EL (cell line): ENCODE measurements at places on chromosomes 6 and 20.

DNA sequence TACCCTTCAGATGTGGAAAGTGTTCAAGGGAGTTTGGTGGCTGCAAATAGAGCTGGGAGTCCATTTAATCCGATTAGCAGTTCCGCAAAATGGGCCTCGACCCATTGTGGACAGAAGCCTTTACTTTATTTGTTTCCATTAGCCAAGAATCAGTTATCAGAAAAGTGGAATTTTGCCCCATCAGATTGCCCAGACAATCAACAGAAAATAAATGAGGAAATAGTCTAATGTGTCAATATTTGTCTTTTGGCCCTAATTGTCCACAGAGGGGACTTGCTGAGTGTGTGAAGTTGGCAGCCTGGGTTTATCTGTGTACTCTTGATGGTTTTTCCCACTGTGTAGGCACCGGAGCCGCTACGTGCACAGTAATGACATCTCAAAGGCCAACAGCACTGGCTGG, 134.3 kb downstream of the LINC00237 start:
- DNase-seq = no peak

DNA sequence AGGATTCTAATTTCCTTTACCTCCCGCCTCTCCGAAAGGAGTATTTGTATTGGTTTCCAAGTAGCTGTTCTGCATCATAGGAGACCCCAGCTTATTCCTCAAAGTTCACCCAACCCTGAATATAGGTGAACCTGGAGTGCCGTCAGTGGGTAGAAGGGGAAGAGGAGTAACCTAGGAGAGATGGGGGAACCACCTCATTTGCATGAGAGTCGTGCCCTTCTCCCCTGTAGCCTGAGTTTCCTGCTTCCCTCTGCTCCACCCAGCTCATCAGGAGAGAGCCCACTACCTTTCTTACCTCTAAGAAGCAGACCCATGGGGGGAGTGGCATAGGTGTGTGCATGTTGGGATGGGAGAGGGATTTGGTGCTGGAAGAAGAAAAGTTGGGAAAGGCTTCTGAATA, 17.3 kb upstream of the WFDC2 start:
- DNase-seq = no peak

DNA sequence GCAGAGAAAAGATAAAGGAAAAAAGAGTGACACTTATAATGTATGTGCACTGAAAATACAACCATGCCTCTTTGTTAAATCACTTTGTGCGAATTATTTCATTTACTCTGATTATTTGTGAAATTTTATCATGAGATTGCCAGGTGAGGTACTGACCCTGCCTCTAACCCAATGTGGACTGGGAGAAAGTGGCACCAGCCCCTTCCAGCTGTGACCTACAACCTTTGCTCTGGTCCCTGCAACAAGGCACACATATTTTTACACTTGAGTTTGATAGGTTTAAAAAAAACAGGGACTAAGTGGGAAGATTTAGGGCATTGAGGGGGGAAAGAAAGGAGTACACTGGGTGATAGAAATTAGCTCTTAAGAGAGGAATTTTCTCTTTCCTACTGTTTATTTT, 80.3 kb upstream of the ISM1 start:
- DNase-seq = no peak

DNA sequence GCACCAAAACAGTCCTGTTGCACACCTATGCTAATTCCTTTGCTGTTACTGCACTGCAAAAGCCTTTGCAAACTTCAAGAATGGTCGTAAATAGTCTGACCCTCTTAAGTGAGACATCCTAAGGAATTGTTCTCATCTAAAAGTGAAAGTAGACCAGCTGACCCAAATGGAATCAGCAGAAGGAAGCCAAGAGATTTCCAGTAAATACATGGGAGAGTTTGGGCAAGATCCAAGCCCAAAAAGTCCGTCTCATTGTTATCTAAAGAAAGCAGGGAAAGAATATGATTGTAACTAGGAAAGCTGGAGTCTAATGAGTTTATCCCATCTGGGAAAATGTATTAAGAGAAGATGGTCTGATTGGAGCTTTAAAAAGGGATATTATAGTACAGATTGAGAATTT, 43.0 kb upstream of the HIVEP1 start:
- peak; percentile 10 for DNase-seq

DNA sequence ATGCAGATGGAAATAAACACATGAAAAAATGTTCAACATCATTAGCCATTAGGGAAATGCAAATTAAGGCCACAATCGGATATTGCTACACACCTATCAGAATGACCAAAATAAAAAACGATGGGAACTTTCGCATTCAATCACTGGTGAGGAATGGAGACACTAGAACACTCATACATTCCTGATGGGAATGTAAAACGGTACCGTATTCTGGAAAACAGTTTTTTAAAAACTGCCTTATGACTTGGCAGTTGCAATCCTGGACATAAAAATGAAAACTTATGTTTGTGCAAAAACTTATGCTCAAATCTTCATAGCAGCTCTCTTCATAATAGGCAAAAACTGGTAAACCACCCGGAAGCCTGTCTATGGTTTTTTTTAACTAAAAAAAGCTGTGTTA, 146.0 kb downstream of the CEBPB start:
- DNase-seq = no peak

DNA sequence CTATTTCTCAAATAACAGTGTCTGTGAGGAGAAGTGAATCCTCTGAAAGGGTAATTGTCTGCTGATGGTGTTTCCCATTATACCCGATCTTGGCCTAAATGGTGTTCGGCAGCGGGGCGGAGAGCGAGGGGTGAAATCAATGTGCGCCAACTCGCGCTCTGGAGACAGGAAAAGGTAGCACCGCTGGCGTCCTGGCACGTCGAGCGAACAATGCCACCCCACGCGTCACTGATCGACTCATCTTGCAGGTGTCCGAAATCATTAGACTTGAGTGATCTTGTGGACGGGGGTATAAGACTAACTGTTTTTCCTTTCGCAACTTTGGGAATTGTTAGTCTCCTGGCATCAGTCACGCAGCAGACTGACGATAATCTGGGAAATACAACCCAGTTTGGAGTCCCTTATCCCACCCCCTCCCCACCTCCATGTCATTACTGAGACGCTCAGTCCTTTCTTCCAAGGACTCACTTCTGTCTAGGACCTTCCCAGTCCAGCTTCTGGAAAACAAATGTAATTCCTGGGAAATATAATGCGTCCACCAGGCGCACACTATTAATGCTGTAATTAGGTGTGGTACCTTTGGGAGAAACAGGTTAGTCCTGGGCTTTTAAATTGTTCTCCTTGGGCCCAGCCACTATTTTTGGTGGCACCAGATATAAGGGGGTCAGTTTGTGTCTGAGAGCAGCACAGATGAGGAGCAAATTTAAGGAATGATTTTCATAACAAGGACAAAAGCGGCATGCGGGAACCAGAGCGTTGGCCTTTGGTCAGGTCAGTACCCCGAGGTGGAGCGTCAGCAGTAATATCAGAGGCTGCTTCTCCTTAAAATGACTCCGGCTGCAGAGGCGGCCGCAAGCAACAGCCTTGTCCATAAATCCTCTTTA, 2.3 kb downstream of the LINC00237 start:
- no peak for DNase-seq

- DNase-seq = no peak
Measured at GRCh38 chr6:124901084-124901483, 61.2 kb upstream of the RNF217 start.

GRCh38 chr6:132368916-132369481, 32.3 kb downstream of the MOXD1 start:
- no peak for DNase-seq

DNA sequence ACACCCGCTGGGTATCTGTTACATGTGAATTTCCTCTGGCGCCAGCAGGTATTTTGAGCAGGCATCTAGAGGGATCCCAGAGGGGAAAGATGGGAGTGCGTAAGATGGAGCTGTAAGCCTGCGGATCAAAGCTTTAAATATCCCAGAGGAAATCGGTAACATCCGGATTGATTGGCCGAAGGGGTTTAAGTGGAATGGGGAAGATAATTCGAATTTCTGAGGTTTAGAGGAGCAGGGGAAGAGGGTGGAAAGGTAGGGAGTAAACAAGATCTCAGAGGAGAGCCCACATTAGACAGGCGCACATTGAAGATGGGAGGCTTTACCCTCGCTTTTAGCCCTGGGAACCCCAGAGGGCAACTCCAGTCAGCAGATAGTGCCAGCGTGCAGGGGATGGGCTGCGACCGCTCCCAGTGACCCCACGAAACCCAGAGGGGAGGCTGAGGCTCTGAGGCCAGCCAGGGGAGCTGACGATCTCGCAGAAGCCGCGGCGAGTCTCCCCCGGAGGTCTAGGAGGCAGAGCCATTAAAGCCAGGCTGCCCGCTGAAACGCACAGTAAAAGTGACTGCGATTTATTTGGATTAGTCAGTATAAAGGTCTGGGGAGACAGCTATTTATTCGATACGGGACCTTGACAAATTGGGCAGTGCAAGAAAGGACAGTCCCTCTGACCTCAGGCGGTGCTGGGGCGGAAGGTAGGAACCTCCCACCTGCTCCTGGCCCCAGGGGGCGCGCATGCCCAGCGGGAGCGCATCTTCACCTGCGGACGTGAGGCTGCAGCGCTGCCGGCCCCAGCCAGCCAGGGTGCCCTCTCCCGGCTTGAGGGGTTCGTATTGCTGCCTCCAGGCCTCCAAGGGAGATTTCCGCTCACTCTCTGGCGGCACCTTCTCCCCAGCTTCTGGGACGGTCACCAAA, 34.3 kb upstream of the TCF21 start:
- DNase-seq = no peak

- DNase-seq = no peak
Measured at GRCh38 chr6:125303512-125303854, 1.7 kb upstream of the HDDC2 start.

DNA sequence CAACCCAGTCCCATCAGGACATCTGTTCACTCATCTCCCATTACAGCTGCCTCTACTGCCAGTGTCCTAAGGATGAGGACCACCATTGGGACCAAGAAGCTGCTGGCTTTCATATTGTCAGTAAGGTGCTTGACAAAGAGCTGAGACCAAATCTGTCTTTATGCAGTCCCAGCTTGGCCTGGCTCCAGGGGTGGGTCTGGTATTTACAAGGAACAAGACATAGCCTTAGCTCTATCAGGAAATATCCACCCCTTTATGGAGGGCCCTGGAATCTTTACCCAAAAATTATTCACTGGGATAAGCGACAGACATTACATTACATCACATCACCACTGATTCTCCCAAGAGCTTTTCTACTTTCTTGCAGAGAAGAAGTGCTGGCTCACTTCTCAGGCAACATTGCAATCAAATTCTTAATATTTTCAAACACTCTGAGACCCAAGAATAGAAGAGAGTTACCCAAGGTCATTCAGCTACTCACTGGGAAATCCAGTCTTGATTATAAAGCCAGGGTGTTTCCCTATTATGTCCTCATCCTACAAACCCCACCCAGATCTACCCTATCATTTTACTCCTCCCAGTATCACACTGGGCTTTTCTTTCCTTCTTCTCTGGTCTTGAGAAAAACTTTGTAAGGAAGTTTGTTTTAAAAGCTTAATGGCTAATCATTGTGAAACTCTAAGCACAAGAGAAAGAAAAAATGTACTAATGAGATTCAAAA, 11.5 kb upstream of the PI3 start:
- no peak for DNase-seq

DNA sequence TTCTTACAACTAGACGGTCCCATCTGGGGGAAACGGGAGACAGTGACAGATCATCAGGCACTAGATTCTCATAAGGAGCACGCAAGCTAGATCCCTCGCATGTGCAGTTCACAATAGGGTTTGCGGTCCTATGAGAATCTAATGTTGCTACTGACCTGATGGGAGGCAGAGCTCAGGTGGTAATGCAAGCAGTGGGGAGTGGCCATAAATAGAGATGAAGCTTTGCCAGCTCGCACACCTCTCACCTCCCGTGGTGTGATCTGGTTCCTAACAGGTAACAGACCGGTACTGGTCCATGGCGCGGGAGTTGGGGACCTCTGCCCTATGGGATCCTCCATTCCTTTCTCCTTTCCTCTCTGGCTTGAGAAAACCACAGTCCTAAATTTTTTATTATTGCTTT, 63.8 kb downstream of the TPD52L1 start:
- DNase-seq = no peak

DNA sequence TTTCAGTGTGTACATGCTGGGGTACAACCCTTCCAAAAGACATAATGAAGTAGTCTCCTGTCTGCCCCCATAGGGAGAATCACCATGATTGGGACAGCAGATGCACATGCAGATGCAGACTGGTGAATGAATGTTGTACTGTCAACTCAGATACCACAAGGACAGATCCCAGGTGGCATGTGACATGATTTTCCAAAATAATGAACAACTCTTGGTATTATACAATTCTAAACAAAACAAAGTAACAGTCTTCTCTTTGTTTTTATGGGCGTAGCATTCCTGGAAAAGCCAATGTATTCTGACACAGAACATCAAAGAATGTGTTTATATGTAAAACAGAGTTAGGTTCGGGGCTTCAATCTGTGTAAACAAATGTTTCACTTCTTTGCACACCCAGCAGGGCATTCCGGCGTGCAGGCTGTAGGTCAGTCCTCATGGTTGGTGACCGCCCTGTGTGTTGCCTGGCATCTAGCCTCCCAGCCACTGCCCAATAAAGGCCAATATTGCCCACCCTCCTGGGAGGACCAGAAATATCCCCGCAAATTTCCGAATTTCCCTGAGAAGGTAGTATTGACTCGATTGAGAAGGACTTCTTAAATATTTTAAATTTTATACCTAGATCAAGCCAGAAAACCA, 127.7 kb downstream of the KLHL32 start:
- no peak for DNase-seq

- DNase-seq = no peak
Measured at GRCh38 chr6:45990162-45990561, 25.5 kb downstream of the CLIC5 start.

DNA sequence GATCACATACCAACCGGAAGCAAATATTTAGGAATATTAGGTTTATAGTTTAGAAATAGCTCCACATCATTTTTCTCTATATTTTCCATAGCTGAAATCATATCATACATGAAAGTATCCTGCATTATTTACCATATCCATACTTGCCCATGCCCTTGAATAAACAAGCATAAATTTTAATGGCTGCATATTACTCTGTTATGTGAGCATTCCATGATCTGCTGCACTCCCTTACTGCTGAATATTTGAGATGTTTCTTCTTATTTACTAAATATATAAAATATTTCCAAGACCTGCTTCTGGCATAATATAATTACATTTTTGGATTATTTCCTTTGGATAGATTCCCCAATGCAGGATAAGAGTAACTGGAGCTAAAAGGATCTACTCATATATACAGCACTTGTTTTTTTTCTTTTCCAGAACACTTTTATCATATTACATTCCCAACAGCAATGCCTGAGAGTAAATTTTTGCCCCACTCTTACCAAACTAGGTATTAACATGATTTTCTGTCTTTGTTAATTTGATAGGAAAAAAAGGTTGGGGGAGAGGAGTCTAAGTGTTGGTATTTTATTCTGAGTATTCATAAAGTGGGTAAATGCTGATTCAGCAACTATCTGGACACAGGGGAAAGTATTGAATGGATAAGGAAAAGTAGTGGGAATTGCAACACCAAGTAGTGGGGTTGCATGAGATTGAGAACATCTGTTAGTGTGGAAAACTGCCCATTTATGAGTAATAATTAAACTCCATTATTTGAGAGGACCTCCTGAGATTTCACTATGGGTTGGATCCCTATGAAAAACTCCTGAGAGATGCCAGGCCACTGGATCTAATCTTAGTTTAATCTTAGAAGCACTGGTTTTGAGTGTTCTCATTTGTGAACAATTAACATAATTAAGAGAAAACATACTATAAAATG, 76.0 kb downstream of the MAN1A1 start:
- peak; percentile 38 for DNase-seq

- DNase-seq = no peak
Measured at GRCh38 chr6:46407776-46408530, 83.3 kb downstream of the RCAN2 start.
